ENCODE measurements at places on chromosomes 13 and 19.

- DNase-seq = no peak
Measured at GRCh38 chr19:11304936-11305335, 9.0 kb downstream of the TSPAN16 start.

DNA sequence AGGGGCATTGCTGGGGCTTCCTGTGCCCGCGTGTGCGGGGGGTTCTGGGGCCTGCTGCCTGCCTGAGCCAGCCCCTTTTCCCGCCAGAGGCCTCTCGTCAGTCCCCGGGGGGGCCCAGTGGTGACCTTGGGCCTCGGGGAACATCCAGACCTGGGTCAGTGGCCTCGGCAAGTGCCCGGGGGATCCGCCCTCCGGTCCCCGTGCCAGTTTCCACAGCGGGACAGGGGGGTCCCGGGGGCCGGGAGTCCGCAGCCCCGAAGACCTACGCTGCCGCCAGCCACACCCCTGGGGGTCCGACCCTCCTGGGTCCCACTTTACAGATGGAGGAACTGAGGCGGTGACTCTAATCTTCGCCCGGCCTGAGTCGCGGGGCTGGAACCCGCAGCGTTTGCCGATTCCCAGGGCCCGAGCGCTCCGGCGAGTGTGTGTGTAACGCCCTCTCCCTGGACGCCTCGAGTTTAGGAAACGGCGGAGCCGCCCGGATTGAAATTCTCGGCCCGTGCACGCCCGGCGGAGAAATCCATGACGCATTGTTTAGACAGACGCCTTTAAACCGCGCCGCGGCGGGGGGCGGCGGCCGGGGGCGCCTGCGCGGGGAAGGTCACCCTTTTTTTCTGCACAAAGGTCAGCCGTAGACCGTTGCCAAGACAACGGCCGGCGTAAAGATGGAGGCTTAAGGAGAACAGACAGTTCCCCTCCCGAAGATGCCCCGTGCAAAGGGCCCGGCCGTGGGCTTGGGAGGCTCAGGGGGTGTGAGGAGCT lies 39.3 kb downstream of the EFNA2 start:
- peak; percentile 55 for DNase-seq

GRCh38 chr19:39676004-39676403 lies 20.3 kb downstream of the LGALS16 start:
- no peak for DNase-seq

DNA sequence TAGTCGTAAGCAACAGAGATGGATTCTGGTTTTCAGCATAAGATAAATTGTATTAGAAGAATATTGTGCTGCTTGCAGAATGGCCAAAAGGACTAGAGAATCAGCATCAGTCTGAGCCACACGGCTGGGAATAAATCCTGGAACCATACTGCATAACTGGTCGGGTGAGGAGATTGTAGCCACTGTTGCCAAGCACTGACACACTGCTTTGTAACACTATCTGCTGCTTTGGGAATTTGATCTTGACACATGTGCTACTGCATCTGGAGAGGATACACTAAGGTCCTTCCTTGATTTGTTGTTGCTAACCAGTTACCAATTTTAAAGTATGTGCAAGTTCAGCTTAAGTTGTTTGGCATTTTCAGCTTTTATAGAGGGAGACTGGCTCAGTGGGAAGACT lies 1.9 kb downstream of the HNRNPA1L2 start:
- DNase-seq = no peak

GRCh38 chr13:24649688-24650043 lies 30.5 kb upstream of the ATP12A start:
- DNase-seq = no peak

DNA sequence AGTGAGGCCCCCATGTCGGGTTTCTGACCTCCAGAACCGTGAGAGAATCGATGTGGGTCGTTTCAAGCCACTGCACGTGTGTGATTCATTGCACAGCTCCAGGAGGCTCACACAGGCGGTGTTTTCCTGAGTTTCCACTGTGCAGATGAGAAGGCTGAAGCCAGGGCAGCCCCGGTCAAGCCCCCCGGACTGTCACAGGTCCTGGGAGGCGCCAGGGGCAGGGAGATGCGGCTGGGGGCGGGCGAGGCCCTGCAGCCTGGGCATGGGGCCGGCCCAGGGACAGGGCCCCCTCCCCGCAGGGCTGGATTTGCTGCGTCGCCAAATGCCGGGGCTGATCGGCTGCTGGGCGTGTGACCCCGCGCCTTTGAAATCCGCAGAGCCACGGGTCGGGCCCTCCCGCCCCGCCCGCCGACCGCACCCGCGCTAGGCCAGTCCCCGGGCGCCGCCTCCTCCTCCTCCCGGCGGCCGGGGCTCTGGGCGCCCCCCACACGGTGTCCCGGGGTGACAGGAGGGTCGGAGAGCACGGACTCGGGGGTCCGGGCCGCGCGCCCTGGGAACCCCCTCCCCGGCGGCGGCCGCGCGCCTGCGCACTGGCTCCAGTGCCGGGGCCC lies 9.9 kb upstream of the MKNK2 start:
- peak; percentile 57 for DNase-seq

- DNase-seq = no peak
Measured at GRCh38 chr13:105037110-105037509, 1498.4 kb downstream of the EFNB2 start.

DNA sequence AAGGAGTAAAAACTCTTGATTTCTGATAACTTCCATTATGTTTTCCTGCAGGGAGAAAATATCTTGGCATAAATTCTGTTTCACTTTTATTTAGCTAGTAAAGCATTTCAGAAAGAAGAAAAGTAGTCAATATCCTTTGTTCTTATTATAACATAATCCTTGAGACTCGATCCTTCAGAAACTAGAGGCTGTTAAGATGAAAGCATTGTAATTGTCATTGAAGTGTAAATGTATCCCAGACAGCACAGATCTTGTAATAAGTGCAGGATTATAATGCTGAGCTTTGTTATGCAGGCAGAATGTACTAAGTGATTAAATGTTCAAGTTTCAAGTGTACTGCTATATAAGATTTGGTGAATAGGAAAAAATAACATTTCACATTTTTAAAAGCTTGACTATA lies 225.2 kb upstream of the ATXN8OS start:
- DNase-seq = no peak

- DNase-seq = no peak
Measured at GRCh38 chr13:23432626-23433025, 876 bp downstream of the SACS start.

GRCh38 chr13:77781808-77782207 lies 84.3 kb downstream of the SLAIN1 start:
- no peak for DNase-seq

- DNase-seq = no peak
Measured at GRCh38 chr13:100533588-100534041, 55.0 kb downstream of the GGACT start.

DNA sequence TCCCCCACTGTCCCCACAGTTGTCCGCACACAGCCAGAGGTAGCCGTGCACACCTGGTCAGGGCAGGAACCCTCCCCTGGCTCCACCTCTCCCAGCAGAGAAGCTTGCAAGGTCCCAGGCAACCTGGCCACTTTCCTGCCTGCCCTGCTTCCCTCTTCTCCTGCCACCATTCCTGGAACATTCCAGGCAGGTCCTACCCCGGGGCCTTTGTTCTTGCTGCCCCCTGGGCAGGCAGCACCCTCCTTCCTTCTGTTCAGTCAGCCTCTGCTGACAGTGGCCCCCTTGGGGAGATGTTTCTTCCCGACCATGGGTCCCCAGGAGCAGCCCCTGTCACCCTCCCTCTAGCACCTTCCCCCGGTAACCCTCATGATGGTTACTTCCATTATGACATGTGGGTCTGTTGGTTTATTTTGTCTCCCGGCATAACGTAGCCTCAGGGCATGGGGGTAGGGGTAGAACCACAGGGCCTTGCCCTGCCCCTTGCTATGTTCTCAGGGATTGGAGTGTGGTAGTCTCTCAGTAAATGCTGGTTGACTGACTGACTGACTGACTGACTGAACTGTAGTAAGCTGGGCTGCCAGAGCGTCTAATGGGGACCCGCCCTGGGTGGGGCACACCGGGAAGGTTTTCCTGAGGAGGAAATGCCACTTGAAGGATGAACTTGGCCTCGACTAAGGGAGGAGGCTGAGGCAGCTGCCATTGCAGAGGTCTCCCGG lies 10.8 kb downstream of the PAK4 start:
- DNase-seq = no peak
